ENCODE measurements at places on chromosomes 16 and 17.

DNA sequence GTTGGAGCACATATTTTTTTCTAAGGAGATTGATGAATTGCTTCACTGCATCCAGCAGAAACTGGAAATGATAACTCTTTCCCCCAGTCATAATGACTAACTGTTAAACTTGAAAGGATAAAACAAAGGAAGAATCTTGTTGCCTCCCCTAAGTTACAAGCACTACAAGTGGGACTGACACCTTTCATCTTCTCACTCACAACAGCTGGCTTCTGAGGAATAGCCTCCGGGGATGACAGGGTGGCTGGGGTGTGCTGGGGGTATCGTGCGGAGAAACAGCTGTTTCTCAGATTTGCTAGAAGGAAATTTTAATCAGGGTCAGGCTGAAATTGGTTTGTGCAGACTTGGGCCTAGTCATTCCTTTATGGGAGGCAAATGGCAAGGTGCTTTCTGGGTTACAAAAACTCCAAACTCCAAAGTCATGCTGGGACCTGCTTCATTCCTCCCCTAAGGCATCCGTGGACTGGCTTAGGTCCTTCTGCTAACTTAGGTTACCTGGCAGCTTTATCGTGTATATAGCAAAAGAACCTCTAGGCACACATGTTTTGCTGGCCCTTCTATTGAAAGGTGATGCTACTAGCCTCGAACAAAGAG, 557.2 kb downstream of the TOX3 start:
- no peak for DNase-seq

DNA sequence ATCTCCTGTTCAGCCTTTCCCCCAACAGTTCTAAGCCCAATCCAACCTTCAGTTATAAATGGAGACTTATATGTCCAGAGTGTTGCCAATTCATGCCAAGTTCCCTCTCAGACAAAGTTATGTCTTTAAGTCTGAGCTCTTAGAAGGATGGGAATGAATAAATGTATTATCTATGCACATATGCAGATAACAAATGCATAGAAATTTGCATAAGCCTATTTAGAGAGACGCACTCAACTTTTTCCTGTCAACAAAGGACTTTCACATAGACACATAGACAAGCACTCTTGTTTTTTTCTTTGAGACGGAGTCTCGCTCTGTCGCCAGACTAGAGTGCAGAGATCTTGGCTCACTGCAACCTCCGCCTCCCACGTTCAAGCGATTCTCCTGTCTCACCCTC, 95.1 kb downstream of the SOX9 start:
- no peak for DNase-seq

GRCh38 chr17:74892974-74893911, at the start of gene FADS6:
TSS of gene FADS6 (minus strand) at chr17:74893633. CDS start at chr17:74893595, 38 bp downstream.
- no peak for DNase-seq

- DNase-seq = no peak
These were observed 38.5 kb upstream of the KSR1 start for GRCh38 chr17:27417596-27418365.

Data from stimulated activated CD4-positive, alpha-beta T cell treated with anti-CD3 and anti-CD28 coated beads, Interleukin-1b, Interleukin-23, amount 100 ng/mL, for 1 hour (primary cell).